NCI-H526 (cell line): ENCODE measurements at places on chromosomes 3 and 15.

DNA sequence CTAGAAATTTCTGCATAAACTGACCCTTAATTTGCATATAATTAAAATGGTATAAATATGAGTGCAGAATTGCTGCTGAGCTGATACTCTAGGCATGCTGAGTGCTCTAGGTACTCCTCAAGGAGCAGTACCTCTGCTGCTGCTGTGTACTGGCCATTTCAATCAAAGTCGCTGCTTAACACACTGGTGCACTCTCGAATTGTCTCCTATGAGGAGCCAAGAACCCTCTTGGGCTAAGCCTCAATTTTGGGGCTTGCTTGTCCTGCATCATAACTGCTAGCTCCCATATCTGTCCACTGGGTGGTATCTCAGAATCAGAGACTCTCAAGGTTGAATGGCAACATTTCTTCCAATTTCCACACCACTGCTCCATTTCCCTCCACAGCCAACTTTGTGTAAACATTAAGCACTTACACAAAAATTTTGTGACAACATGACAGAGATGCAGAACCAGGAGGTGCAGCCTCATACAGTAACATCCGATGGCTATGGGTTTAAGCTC lies 82.5 kb downstream of the XXYLT1 start:
- no peak for DNase-seq

DNA sequence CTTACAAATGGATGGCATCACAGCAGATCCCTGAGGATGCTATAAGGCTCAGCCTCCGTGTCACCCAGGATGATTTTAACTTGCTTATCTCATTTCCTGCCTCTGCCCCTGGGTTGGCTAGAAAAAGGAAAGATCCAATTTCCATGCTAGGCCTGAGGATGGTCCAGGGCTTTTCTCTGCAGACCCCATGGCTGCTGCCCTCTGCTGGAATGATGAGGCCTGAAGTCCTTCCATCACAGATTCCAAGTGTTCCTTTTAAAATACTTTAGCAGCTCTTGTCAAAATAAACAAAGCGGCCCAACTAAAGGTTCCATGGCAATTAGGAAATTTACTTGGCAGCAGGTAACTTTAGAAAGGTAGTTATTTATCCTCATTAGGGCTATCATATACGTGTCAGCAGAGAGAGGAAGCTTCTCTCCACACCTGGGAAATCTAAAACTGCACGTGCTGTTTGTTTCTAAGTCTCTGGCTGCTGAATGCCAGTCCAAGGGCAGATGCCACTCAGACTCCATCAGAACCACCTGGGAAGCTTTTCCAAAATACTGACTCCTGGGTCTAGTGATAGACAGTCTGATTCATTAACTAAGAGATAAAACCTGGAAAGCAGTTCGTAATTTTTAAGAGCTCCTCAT lies 401.9 kb upstream of the IL12A start:
- peak; percentile 77 for DNase-seq

- DNase-seq, result no peak
Observed at GRCh38 chr15:49168016-49168415, 2.0 kb upstream of the GALK2 start.

DNA sequence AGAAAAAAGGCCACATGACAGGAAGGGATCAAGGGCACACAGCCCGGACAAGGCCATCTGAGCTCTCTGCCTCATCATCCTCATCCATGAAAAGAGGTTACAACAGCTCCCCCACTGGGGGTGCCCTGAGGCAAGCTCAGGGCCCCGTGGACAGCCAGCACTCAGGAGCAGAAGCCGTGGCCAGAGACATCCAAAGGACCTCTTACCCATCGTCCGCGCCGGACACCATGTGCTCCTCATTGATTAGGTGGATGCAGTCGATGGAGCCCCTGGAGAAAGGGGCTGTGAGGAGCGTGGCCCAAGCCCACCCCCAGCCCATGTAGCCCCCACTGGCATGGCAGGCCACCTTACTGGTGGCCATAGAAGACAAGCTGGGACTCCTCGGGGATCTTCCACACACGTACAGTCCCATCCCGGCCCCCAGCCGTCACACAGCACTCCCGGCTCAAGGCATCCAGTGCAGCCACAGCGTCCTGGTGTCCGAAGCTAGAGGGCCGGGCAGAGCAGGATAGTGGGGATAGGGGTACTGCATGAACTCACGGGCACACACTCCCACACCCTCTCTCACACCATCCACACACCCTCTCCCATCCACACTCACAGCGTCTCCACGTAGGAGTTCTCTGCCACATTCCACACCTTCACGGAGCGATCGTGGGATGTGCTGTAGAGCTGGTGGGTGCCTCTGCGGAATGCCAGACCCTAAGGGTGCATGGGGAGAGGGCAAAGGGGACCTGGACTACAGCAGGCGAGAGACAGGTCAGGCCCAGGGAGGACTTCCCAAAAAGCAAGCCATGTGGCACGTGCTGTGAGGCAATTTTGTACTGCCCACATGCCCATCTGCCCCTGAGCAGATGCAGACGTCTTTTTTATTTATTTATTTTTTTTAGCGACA lies 6.5 kb downstream of the RRP9 start:
- no peak for DNase-seq

GRCh38 chr15:62758952-62759349 lies 283.6 kb upstream of the TPM1 start:
- DNase-seq, result no peak

DNA sequence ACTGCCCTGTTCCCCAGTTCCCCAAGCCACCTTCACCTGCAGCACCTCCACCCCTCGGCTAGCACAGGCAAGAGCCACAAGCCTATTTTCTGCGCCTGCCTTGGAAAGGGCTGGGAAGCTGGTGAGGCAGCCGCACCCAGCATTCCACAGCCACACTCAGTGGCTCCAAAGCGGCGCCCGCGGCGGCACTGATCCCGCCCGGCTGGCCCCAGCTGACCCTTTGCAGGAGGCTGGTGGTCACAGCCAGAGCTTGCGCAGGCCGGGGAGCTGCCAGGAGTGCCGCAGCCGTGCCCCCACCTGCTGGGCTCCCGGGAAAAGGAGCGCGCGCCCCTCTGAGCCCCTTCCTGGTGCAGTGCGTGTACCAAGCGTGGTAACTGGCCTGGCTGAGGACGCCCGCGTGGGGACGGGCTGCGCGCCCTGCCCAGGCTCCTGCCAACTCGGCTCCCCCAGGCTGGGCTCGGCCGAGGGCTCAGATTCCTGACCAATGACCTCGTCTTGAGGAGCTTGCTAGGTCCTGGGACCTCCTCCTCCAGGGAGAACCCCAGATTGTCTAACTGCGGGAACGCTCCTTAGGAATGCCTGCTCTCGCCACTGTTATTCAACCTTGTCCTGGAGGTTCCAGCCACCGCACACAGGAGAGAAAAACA lies 13.3 kb downstream of the GRAMD2A start:
- DNase-seq, result no peak

- DNase-seq, result no peak
Observed at GRCh38 chr3:136237103-136237502, 13.0 kb upstream of the PCCB start.

DNA sequence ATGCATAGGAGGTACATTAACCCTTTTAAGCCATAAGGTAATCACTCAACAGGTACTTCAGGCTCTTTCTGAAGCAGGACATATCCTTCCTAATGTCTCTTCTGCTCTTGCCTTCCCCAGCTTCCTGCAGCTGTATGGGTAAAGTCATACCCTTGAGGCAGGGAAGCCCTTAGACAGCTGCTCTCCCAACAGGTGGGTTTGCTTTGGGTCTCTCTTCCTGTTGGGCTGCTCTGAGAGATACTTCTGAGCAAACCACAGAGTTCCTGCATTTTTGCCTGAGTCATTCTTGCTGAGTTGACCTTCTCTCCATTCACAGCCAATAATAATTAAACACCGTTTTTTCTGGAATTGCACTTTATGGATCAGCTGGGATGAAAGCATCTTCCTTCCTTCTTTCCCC lies 2.0 kb upstream of the TRAT1 start:
- no peak for DNase-seq

GRCh38 chr3:177357352-177358090 lies 160.2 kb upstream of the TBL1XR1 start:
- DNase-seq, result no peak

- no peak for DNase-seq
Observed at GRCh38 chr3:136899622-136900158, 37.7 kb downstream of the NCK1 start.

DNA sequence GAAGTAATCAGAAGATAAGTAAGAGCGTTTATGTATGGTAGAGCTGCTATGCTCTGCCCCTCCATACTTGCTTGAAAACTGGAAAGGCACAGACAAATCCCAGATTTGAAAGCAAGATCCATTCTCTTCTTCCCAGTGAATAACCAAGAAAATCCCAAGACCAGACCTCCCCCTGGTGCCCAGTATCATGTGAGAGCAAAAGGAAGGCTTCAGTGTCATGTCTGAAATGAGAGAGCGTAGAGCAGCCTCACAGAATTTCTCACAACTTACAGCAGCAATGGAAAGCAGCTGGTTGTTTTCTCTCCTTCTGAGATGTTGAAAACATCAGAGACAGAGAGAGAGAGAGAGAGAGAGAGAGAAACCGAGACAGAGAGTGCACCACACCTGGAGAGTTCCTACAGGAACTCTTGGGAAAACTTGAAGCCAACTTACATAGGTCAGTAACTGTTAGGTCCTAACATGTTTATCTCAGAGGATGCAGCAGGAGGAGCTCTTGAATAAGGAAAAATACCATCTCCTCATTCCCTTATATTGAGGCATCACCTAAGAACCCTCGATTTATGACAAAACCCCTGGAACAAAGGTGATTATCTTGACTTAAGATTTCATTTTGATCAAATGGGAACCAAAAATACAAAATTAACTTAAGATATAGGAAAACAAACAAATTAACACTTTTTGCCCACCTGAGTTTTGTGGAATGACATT lies 273.3 kb downstream of the NSUN3 start:
- DNase-seq, result peak; percentile 18
